ENCODE measurements at places on chromosomes 11 and 22.

GRCh38 chr11:12963792-12964536, 45.2 kb upstream of the RASSF10 start:
- DNase-seq: peak; percentile 30

DNA sequence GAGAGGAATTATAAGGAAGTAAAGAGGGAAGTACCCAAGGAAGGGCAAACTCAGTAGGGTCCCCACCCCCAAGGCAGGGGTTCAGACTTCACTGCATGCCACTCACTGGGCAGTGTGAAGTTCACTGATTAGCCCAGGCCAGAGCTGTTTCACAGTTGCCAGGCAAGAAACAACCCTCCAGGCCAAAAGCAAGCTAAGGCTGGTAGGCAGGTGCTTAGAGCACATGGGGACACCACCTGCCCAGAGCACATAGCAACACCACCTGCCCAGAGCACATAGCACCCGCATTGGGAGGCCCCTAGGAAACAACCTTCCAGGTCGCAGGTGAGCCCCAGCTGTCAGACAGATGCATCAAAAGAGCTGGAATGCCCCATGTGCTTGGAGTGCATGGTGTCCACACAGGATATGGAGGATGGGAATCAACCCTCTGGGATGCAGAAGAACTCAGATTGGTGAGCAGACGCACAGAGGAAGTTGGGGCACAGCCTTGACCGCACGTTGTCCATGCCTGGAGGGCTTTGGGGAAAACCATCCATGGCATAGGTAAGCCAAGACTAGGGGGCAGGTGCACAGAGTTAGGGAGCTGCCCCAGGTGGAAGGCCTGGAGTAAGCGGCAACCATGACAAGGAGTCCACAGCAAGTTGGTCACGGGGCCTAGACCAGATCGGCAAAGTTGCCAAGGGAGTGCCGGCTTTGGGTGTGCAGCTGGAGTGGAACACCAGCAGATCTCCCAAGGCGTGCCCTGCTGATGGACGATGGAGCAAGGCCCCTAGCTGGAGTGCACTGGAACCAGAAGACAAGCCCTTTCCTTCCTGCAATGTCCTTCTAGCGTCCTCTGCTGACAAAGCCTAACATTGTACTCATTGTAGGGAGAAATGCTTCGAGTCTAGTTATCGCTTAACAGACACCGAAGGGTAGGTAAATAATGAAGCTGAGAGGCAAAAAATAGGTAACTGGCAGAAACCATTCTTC, 7.8 kb upstream of the TMEM216 start:
- no peak for DNase-seq

DNA sequence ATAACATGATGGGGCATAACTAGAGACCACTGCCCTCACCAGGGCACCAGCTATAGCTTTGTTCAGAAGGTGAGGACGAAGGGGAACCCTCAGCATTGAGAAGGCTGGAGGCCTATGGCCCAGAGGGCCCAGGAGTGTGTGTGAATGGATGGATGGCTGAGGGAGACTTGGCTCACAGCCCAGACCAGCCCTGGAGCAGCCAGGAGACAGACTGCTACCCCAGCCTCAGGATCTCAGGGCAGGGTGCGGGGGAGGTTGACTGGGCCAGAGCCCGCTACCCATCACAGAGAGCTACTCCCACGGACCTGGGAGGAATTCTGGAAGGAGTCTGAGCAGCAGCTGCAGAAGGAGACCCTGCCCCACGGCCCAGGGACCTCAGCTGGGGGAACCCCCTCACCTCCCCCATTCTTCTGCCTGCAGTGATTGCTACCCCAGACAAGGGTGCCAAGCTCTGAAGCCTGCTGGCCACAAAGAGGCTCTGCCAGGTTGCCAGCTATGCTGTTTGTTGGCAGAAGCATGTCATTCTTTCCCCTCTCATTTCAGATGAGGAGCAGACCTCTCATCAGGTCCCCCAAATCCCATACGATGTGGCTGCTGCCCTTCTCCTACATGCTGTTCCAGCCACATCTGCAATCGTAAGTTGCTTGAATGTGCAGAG, 5.4 kb upstream of the CSDC2 start:
- no peak for DNase-seq

DNA sequence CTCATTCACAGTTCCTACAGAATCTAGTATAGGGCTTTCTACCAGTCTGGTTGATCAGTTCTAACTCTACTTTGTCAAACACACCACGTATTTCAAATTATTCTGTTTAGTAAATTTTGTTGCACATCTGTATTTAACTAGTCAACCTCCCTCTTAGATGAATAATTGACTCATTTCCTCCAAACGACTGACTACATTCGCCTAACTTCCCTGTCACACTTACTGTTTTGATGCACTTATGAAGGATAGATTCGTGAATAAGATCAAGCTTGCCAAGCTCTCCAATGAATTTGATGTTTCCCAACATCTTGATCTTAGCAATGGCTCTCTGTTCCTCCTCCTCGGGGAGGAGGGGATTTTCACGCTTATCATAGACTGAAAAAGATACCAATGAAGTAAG, 5.0 kb downstream of the EIF4G2 start:
- DNase-seq: no peak

DNA sequence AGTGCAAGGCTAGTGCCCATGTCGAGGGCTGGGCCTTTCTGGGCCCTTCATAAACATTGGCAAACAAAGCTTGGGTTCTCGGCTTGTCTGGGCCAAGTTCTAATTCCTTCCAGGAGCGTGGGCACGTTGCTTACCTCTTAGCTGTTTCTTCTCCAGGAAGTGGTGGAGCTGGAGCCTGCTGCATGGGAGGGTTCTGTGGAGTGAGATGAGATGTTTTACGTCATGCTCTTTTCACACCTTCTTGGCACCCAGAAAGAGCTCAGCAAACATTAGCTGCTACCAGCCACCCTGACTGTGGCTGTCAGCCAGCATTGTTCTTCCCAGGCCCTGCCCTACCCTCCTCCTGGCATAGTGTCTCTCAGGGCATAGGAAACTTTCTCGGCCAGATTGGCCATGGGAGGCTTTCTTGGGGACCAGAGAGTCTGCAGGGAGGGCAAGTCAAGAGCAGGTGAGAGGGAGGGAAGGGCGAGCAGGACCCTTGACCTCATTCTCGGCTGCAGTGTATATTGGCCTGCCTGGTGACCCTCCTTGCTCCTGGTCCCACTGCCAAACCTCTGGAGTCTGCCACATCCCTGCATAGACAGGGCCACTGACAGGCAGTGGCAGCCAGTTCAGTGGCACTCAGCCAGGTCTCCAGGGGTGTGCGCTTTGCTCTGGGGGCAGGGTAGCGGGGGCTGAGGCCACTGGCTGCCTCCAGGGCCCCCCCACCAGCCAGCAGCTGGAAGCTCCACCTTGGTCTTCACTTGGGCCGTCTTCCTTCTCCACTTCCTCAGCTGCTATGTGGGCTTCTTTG, 98.8 kb downstream of the BCR start:
- DNase-seq: no peak

DNA sequence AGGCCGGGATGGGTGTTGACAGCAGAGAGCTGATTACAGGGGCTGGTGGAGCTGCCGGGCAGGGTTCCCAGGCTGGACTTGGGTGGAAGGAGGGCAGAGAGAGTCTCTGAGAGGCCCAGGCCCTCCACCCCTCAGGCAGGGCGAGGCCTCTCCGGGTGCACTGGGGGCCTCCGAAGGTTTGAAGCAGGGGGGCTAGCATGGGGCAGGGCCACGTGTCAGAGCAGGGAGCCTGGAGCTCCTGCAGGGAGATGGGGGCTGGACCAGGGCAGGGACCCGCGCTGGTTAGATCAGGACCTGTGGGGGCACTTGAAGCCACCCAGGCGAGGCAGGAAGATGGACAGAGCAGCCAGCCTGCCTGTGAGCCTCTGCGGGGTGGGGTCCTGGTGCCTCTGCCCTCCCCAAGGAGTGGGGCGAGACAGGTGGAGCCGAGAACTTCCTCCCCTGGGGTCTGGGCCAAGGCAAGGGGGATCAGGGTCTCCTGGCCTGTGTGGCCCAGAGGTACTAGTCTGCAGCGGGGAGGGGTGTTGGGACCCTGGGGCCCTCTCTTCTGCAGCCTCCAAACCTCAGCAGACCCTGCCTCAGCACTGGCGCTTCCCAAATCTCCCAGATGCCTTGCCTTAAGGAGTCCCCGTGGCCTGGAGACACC, 911 bp downstream of the PANX2 start:
- no peak for DNase-seq

DNA sequence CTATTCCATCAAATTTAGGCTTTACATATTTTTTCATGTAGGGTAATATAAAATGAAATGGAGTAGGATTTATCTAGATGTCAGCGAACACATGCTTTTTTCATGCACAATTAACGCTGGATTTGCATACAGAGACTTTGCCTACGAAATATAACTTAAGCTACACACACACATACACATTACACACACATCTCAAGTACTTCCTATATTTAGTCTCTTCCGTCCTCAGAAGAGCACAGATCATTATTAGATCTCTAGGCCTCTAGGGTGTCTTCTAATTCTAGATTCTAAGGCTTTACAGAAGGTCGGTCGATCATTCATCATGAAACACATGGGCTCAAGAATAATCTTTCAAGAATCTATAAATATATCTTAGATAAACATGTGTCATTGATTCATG, 3.8 kb upstream of the MS4A13 start:
- DNase-seq: no peak

DNA sequence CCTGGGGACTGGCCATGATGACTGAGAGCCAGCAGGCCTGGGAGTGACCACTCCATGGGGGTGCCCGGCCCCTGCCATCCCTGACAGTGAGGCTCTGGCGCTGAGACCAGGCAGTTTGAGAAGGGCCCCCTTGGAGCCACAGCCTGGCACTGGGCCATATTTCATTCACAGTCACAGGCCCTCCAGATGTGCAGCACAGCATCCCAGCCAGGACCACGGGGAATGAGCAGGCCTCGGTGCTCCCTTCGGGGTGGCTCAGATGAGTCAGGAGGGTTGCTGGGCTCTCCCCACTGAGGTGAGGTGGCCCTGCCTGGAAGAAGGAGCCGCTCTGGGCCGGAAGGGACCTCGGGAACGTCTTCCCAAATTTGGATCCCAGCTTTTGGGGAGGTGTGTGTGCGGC, 53.0 kb downstream of the GRAMD4 start:
- no peak for DNase-seq

DNA sequence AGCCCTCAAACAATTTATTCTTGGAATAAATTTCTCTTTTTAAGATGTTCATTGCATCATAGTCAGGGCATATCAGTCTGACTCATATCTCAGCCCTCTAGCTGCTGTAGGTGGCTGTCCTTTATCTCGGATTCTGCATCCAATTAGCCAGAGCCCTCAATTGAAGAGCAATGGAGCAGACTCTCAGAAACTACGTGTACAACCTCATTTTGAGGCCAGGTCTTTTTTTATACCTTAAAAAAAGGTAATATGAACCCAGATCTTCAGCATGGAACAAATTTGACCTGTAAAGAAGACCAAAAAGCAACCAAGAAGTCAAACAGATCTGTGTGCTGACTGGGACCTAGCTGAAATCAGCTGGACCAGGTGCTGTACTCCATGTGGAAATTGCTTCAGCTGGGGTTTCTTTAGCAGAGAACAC, 8.7 kb downstream of the OR52A5 start:
- no peak for DNase-seq

DNA sequence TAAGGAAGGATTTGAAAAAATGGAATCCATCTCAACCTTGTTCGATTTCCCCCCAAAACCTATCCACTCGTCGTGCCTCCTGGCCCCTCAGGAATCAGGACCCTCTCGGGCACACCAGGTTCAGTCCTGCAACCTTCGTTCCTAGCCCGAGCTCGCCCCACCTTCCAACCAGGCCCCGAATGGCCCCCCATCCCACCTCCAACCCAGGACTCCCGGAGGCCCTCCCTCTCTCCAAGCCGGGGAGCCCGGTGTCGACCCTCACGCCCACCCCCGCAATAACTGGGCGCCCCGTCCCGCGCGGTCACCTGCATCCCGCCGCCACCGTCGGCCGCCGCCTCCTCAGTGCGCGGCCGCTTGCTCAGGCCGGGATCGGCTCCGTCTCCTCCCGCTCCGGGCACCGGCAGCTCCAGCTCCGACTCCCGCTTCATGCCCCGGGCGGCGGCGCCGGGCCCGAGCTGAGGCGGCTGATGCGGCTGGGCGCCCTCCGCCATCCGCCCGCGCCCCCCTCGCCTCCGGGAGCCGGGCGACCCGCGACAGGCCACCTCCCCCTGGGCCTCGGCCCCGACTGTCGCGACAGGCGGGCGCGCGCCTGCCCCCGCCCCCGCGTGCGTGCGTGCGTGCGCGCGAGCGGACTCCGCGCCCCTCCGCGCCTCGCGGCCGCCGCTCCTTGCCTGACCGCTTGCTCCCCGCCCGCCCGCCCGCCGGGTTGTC, 534 bp downstream of the RBFOX2 start:
- DNase-seq: no peak

- no peak for DNase-seq
Observed at GRCh38 chr11:114984611-114985163, 306.4 kb downstream of the NXPE2 start.

- DNase-seq: no peak
Observed at GRCh38 chr11:8584082-8584481, 9.9 kb downstream of the STK33 start.

DNA sequence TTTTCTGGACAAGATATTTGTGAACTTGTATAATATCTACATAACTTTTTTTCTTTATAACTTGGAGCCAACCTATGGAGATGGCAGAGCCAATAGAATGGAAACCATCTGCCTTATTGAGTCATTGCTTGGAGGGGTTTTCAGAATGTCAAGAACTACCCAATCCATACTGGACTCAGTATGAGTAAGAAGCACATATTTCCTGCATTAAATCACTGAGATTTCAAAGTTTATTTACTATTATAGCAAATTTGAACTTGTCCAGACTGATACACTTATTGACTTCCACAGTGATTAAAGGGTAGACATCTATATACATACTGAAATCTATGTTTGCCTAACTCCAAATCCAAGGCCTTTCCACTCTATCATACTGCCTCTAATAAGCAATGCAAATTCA, 704.0 kb downstream of the KCNA4 start:
- no peak for DNase-seq

- DNase-seq: no peak
Observed at GRCh38 chr11:72233056-72233772, 8.6 kb downstream of the INPPL1 start.

DNA sequence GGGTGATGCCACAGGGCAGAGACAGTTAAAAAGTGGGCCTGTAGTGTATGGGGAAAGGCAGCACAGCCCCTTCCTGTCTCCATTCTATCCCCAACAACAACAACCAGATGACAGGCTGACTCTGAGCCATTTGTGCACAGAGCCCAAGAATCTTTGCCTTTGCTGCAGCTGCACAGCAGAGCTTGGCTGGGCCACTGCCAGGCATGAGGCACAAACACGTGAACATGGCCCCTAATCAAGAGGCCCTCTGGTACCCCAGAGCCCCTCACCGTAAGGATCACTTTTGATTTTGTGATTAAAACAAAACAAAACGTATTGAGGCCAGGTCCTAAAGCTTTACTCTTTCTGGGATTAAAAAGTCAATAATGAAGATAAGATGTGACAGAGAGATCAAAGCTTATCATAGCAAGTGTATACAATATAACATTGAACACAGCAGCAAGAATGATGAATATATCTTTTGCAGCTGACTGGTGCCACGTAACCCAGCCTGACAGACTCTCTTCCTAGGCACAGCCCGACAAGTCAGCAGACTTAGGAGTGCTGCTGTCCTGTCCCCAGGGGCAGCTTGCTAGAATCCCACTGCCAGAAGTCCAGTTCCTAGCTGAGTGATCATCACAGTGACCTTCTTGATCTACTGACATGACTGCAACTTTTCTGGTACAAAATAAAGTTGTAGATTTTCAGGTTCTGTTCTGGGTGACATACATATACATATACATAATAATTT, 117.8 kb downstream of the SERGEF start:
- no peak for DNase-seq
